ENCODE measurements at places on chromosomes 1 and 21.
A peak's percentile ranks its signal among the peaks of the same experiment; 100 is the strongest.

GRCh38 chr1:159992161-159992560 lies 38.1 kb upstream of the SLAMF9 start:
- no peak for DNase-seq

- peak; percentile 46 for DNase-seq
Measured at GRCh38 chr1:179087665-179088064, 5.8 kb downstream of the TOR3A start.

- no peak for DNase-seq
Measured at GRCh38 chr1:41749991-41750745, 168.6 kb downstream of the HIVEP3 start.

GRCh38 chr21:17387030-17387617 lies 125.7 kb upstream of the CXADR start:
- peak; percentile 21 for DNase-seq

- no peak for DNase-seq
Measured at GRCh38 chr1:153612755-153613331, at the start of gene S100A16. Gene S100A16, minus strand, starts transcription at chr1:153613137. Its CDS starts 4,986 bp downstream, at chr1:153608151.

- no peak for DNase-seq
Measured at GRCh38 chr1:17359808-17360207, 12.2 kb upstream of the PADI6 start.

GRCh38 chr1:153238527-153238926 lies 21.0 kb upstream of the LORICRIN start:
- DNase-seq: no peak

GRCh38 chr1:175367896-175368295 lies 175.3 kb upstream of the KIAA0040 start:
- DNase-seq: no peak

DNA sequence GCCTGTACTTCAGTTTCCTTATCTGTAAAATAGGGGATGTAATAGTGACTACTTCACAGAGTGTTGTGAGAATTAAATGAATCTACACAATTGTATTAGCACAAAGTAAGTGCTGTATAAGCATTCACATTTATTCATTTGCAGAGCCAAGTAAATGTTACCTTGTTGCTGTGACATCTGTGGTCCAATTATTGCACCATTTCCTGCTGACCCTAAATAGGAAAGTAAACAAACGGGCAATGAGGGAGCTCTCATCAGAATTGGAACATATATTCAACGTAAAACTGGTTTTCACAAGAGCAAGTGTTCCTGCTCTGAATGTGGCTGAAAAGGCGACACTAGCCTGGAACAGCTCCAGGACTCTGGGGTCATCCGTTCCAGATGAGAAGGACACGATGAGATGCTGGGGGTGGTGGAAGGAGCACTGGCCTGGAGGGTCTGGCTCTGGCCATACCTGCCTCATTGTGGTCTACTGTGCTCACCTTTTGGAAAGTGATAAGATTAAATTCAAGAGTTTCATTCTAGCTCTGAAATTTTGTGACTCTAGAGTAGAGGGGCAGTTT lies 34.5 kb downstream of the PROX1 start:
- peak; percentile 49 for DNase-seq

GRCh38 chr1:26401891-26402290 lies 8.7 kb upstream of the LIN28A start:
- DNase-seq: no peak

DNA sequence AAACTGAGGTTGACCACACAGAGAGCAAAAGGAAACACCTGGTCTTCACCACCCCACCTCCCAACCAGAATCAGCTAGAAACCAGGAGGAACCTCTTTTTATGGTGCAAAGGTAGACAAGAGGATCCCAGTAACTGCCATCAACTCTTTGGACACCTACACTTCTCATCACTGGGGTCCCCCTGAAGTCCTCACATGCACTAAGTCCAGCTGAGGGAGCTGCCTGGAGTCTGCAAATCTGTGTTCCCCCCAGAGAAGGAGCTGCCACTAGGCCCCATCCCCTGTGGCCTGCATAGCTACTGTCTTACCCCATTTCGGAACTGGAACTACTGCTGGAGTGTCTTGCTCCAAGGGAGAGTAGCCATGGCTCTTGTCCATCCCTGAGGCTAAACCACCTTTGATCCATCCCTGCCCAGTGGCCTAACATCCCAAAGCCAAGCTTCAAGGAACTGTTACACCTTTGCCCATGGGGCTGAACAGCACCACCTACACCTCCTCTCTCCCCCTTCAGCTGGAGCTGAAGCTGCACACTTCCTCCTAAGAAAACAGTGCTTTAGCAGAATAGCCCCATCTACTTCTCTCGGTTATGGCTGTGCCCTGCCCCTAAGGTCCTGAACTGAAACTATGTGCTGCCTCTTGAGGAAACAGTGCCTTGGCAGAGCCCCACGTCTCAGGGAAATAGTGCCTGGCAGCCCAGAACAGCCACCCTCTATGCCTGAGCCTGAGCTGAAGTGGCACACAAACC lies 85.4 kb upstream of the CD53 start:
- no peak for DNase-seq

DNA sequence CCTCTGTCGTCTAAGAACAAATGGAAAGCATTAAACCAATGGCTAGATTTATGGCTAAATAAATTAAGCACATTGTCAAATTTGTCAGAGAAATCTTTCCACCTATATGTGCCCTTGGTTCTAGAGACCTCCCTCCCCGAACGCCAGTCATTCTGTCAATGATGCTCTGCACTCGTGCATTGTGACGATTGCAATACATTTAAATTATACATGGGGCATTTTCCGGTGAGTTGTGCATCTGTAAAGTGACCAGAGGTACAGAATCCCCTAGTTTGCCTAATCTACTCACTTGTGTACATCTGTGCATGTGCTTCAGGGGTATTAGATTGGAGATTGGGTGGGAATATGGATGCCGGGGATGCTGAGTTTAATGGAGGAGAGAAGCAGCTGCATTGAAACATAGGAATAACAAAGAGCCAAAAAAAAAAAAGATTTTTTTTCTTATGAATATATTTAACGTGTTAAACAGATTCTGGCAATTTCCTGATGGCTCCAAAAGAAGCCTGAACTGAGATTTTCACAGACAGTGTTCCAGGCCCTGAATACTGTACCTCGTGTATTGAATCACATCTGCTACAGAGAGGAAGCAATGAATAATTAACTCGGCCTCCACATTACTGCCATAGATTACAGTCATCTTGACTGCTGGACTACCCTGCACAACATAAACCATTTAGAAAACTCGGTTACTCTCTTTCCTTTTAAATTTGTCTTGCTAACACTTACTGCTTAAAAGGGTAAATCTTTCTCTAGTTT lies 149.0 kb upstream of the C1orf87 start:
- DNase-seq: no peak

DNA sequence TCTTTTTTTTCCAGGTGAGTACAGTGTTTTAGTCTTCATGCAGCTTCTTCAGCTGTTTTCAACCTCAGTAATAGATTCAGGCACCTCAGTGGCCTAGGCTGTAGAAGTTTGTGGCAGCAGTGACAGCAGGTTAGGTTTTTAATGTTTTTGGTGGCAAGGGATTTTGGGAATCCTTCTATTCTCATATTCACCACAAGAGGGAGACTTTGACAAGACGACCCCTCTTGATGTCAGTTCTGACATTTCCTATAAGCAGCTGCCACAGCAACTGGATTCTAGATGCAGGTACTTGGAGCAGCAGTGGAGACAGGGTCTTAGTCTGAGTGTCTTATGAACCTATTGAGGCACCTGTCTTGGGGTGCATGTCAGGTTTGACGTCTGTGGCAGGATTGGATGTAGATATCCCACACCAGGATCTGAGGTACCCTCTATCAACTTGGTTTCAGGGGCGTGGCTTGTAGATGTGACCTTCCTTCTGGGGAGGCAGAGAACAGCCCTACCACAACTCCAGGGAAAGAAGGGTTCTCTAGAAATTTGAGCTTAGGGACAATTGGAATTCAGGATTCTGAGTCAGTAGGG lies 1104.2 kb upstream of the TMPRSS15 start:
- DNase-seq: no peak

DNA sequence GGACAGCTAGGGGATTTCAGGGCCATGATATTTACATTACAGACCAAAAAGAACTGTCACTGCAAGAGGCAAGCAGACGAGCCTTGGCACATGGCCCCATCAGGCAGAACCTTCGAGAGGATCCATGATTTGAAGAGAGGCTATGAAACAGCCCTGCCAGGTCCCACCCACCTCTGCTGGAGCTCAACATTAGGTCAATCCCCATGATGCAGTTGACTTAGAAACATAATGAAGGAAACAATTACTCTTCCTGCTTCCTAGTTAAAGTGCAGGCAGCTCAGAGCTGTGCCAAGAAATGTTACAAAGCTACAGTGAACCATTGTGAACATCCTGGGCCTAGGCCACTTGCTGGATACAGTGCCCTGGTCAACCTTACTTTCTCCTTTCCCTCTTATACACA lies 41.7 kb upstream of the PTCH2 start:
- no peak for DNase-seq

- peak; percentile 77 for DNase-seq
Measured at GRCh38 chr1:15994590-15995351, 9.3 kb upstream of the SRARP start.

DNA sequence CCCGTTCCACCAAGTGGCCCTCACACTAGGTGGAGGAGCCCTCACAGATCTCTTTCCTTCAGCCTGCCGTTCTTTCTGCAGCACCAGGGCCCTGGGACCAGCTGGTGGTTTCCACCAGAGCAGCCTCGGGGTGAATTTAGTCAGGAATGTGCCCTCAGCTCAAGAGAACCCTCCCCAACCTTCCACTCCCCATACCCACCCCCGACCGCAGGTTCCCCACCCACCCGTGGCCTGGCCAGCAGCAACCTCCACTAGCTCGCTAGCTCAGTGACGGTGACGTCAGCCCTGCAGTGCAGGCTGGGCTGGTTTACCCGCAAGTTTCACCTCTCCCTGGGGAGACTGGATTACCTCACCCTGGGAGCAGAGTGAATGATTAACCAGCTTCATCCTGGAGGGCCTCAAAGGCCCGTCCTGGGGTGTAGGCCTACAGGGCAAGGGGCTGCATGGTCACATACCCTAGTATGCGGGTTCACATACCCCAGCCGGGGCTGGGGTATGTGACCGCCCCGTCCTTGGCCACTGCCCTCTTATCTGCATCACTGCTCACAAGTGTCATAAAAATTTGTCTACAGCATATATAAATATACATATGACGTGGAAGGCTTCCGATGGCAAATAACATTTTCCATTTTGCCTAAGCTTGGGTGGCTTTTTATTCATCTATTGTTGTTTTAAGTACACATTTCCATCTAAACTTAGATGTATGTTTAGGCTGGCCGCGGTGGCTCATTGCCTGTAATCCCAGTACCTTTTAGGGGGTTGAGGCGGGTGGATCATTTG lies 24.5 kb downstream of the ELF3 start:
- peak; percentile 90 for DNase-seq

DNA sequence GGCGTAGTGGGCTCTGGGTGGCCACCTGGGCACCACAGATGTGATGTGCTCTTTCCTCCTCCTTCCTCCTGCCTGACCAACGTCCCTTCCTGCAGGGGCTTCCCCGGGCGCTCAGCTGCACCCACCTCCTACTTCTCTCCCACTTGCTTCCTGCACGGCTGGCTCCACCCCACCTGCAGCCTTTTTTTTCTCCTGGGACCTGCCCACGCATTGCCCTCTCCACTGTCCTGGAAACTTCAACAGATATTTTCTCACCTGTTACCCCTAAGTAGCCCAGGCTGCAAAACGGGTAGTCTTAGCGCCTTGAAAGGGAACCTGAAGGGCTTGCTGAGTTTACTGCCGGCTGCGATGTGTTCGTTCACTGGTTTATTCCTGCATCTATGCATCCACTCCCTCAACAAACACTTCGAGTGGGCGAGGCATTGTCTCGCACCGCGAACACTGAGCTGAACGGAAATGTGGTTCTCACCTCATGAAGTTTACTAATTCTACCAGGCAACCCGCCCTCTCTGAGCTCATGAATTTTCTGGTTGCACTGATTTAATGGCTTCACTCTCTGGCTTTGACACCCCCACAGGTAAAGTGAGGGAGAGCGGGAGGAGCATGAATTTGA lies 23.6 kb downstream of the ZBTB18 start:
- no peak for DNase-seq

DNA sequence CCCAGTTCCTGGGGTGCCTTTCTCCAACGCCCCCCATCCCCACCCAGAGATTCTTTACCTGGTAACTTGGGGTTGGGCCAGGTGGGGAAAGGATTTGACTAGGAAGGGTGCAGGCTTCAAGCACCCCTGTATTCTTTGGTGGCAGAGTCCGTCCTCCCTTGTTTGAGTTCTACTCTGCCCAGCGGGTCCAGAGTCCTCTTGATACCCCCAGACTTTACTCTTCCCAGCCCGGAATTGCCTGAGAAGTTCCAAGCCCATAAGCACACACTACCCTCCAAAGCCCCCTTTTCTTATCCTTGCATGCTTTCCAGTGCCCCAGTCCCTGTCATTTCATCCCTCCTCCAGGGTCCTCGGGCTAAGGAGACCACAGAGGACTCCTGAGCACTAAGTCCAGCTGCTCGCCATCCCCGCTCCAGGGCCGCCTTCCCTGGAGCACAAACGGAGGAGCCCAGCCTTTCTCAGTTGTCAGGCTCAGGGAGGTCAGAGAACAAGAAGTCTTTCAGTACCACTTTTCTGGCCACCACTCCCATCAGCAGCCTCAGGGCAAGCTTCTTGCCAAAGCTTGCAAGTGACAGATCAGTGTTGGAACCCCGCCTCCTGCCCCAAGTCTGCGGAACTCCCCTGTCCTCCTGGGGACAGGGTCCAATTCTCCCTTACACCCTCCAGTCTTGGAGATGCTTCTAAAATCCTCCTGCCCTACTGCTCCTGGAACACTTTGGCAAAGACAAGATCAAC lies 12.2 kb downstream of the SLC45A3 start:
- no peak for DNase-seq

DNA sequence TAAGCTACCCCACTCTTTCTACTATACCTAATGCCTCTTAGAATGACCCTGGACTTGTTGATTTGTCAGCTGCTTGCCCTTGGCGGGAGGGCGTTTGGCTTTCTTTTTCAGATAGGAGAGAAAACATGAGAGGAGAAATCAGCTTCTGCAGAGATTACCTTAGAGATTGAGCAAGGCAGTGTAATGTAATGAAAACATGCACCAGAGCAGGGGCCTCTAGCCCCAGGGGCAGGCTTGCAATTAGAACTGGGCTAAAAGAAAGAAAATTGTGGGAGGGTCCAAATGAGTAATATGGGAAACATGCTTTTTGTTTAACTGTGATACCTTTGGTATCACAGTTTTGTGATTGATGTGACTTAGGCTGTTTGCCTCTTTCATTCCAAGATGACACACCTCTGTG lies 89.7 kb downstream of the PBX1 start:
- DNase-seq: no peak

Data from NCI-H510A treated with DMSO at 0.1 percent for 48 hours (cell line).